ENCODE measurements at places on chromosomes 1 and 21. TPM values are rescaled to one million over a fixed set of nuclear protein-coding genes. Genes with fewer than 3 reads are reported as not detected.

DNA sequence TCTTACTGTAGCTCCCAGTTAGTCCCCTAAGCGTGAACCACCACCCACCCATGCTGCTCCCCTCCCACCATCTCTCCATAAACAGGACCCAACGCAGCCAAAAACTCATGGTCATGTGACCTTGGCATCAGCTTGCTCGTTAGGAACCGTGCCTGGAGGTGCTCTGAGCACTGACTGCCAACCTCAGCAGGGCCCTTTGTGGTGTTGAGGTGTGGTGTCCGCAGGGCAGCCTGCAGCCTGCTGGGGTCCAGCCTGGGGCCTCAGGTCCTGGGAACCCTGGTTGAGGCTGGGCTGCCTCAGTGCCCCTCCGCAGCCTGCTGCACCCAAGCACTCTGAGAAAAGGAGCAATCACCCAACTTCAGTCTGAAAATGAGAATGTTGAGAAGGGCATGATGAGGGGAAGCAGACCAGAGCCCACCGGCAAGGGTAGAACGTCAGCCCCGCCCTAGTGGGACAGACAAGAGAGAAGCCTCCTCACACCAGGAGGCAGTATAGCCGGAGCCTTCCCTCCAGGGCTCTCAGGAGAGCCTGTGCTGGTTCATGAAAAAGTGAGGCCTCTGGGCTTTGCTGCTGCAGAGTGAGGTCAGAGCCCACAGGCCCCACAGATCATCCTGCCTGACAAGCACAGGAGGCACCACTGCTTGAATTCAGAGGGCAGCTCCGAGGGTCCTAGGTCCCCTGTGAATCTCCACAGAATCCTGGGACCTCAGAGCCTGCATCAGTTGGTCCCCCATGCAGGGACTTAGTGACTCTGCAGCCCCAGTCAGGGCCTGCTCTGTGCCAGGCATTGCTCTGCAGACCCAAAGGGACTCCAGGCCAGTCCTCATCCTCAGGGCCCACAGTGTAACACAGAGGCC is 4.9 kb upstream of the COL6A2 start:
- no peak for DNase-seq

GRCh38 chr1:113231866-113232265 is 158.4 kb upstream of the MAGI3 start:
- no peak for DNase-seq

- peak; percentile 96 for DNase-seq
Measured at GRCh38 chr1:15218287-15219279, 28.4 kb upstream of the FHAD1 start.

GRCh38 chr1:62722796-62723195 is 34.6 kb upstream of the DOCK7 start:
- DNase-seq = no peak

The CIART gene
- total RNA-seq = 0.44 TPM

DNA sequence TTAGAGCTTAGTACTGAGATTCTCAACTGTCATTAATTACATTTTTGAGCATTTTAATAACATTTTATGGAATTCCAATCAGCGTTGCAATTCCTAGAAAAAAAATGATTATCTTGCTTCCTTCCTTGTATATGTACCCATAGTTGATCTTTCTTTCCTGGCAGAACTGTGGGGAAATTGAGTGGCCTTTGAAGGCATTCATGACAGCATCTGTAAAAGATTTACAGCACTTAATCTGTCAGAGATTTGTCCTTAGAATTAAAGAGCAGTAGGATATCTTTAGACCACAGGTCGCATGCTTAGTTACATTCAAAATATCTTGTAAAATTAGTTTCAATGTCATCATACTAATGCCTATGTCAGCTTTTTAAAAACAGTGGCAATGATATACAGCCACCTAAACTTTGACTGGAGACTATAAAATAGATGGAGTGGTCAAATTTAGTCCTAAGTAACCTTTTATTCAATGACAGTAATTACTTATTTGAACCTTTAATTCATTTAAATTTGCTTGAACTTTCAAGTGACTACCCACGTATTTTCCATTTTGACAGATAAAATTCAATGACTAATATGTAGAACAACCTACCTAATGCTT is 692.0 kb downstream of the NCAM2 start:
- DNase-seq = no peak

DNA sequence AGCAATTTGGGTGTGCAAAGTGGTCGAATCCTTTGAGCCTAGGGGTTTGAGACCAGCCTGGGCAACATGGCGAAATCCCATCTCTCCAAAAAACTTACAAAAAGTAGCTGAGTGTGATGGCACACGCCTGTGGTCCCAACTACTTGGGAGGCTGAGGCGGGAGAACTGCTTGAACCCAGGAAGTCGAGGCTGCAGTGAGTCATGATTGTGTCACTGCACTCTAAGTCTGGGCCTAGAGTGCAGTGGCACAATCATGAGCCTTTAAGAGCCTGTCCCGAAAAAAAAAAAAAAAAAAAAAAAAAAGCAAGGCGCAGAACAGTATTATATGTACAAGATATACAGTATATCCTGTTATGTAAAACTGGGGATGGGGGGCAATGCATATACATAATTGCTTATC is 25.1 kb upstream of the HTR1D start:
- DNase-seq = no peak

GRCh38 chr21:42193131-42193671 is 25.7 kb upstream of the ABCG1 start:
- peak; percentile 68 for DNase-seq

GRCh38 chr1:186813420-186813819 is 15.3 kb upstream of the PLA2G4A start:
- no peak for DNase-seq

The BNIPL gene
- 0.20 TPM for total RNA-seq

DNA sequence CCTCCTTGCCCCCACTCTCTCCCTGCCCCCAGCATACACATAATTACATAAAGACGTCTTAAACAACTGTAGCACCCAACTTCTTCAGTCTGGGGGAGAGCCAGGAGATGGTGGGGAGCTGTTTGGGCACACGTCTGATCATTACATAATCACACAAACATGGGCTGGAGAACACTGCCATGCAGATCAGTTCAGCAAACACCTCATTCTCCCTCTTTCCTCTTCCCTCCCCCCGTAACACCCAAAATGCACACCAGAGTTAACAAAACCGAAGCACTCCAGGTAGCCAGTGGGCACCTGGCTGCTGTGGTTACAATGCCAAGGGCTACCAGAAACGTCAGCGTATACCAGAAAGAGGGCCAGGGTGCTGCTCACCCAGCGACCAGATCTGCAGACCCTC is 1.6 kb downstream of the HIVEP3 start:
- DNase-seq = no peak

The RGSL1 gene
- total RNA-seq = not detected

- DNase-seq = no peak
Measured at GRCh38 chr21:46064870-46065214, 33.1 kb upstream of the COL6A2 start.

- peak; percentile 22 for DNase-seq
Measured at GRCh38 chr1:46535063-46535462, 16.4 kb downstream of the KNCN start.

DNA sequence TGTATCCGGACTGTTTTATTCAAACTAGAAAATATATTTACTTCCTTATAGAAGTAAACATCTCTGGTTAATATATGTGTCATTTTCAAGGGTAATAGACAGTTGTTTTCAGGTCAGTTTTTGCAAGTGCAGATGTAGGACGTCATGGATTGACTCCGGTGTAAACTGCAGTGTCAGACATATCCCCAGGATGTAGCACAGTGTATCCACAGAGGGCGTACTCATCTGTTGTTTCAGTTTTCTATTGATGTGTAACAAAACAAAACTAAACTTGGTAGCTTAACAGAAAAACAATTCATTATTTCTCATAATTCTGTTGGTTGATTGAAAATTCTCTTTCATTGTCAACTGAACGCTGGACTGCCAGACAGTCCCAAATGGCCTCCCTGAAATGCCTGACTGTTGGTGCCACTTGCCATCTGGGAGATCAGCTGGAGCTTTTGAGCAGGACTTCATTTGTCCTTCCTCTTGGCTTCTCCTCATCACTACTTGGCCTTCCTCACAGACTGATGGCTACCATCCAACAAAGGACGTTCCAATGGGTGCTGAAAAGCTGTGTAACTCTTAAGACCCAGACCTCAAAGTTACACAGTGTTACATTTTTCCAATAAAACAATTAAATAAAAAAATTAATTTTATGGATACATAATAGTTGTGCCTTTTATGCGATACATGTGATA is 181.6 kb downstream of the NCAM2 start:
- DNase-seq = no peak

- DNase-seq = no peak
Measured at GRCh38 chr1:190129366-190129765, 348.3 kb downstream of the BRINP3 start.

DNA sequence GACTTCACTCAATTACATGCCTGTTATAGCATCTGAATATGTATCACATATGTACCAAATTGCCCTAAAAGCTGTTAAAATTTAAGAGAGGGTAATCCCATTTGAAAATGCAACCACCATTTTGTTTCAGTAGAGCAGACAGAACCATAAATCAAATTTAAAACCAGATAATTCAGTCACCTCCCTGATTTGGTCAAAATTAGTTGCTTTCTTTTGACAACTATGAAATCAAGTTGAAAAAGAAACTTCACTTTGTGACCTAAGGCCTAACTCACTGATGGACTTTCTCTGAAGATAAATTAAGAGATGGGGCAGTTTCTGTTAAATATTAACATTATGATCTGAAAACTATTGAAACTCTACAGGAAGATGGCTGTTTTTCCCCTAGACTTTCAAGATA is 6.7 kb downstream of the GORAB start:
- no peak for DNase-seq

The BEND5 gene
- 1.4 TPM for total RNA-seq

DNA sequence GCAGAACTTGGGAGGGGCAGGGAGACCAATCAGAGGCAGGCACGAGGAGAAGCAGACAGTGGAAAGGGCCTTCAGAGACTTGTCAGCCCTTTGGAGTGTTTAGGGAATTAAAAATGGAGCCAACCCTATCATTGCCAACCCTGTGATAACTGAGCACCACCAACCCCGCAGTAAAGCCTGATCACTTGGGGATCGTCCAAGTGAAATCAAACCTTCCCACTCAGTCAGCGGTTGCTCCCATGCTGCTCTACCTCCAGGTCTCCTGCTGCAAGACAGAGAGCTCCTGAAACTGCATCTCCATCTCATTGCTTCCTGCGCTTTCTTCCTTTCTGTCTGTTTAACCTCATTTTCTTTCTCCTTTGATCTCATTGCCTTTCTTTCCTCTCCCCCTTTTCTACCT is 4.8 kb upstream of the ACKR1 start:
- no peak for DNase-seq

The FCGR2B gene
- not detected for total RNA-seq

The LYPD8 gene
- not detected for total RNA-seq

The FABP3 gene
- total RNA-seq = 0.20 TPM

The OR6N2 gene
- not detected for total RNA-seq

The LHX8 gene
- total RNA-seq = not detected

The SELENOF gene
- total RNA-seq = 161 TPM

DNA sequence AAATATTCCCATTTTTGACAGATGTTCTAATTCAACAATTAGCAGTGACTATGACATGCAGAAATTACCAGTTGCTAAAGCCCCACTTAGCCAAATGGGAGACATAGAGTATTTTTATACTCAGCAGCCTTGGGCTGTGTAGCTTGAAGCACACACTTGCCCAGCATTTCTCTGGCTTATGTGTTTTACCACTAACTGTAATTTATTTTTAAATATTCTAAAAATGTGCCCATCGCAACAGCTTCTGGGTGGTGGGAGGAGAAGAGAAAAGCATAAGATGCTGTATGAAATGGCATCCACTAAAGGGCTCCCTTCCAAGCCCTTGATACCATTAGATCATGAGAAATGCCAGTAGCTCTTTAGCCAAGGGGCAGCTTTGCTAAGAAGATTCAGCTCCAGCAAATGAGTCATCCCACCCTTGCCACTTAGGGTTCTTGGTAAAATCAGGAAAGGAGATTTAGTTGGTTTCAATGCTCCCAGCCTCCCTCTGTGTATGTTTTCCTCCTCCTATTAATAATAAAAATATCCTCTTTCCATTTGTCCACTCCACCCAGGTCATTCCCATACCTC is 462.7 kb upstream of the DEPDC1 start:
- DNase-seq = no peak

GRCh38 chr1:94342416-94342815 is 75.8 kb upstream of the ABCD3 start:
- no peak for DNase-seq

DNA sequence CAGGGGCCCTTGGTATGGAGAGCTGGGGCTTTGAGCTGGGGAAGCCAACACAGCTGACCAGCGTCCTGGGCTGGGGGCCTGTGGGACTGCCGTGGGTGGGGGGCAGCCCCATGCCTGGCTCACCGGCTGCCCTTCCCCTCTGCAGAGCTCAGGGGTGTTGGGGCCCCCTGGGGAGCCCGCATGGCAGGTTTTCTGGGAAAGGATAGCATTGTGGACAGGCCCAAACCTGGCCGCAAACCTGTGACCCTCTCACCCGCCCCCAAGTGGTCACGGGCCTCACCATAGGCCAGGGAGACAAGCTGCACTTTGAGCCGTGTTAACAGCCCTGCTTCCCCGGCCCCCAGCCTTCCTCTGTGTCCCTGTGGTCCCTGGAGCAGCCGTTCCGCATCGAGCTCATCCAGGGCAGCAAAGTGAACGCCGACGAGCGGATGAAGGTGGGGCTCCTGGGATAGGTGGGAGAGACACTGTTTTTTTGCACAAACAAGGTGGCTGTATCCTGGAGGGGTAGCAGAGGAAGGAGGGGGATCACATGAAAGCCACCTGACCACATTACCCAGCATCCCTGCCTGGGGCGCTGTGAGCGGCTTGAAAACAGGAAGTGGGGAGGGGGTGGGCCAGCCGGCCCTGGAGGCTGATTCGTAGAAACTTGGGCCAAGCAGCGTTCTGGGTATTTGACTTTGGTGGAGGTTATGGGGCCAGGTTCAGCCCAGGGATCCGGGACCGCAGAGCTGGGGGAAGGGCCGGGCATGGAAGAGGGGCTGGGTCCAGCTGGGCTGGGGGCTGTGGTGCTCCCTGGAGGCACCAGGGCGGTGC is 65.9 kb downstream of the PIK3CD start:
- DNase-seq = peak; percentile 86

- peak; percentile 83 for DNase-seq
Measured at GRCh38 chr1:185375583-185375982, 58.5 kb upstream of the IVNS1ABP start.

GRCh38 chr1:66302815-66303214 is 231.1 kb upstream of the SGIP1 start:
- DNase-seq = no peak

Data from lung microvascular endothelial cell (primary cell).